ENCODE measurements at places on chromosomes 2 and 18. TPM values are rescaled to one million over a fixed set of nuclear protein-coding genes. Genes with fewer than 3 reads are reported as not detected.

DNA sequence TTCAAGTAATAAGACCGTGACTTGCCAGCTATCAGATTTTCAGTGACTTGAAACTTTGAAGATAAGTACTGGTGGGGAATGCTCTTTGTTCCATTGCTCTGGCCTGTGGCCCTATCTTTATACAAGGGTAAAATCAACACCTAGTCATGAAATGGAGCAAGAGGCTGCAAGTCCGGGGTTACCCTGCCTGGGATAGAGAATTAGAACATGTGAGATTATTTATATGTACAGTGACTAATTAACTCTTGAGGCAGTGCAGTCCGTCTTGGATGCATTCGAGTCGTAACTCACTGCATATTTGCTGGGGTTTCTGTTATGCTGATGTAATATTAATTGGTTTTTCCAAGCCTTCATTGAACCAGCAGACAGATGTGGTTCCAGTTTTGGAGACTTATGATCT, 105.8 kb upstream of the LYPD6 start:
- peaks cover 7% of the 10 kb centered on the region for H3K4me1 ChIP-seq
- H3K27ac ChIP-seq, result no peak overlapping the region
- H3K36me3 ChIP-seq, result no peaks in the 10 kb centered on the region
- no peak overlapping the region for H3K4me3 ChIP-seq
- no peak for DNase-seq

DNA sequence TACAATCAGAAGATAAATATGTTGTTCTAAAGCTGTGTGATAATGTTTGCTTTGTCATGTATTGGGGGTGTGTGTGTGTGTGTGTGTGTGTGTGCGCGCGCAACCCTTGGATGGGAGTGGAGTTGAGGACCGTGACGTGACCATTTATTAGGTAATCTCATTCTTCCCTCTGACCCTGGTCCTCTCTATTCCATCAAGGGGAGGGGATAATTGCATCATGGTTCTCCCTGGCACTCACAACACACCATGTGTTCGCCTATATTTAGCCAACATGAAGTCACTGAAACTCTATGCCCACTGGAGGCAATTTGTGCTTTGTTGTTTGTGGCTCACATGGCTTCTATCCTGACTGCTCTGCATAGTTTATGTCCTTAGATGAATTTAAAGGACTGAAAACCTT, 79.8 kb upstream of the LRPPRC start:
- H3K27ac ChIP-seq, result no peak overlapping the region
- no peaks in the 10 kb centered on the region for H3K4me1 ChIP-seq
- no peaks in the 10 kb centered on the region for H3K27me3 ChIP-seq
- DNase-seq, result no peak
- H3K4me3 ChIP-seq, result no peak overlapping the region
- no peaks in the 10 kb centered on the region for H3K36me3 ChIP-seq

DNA sequence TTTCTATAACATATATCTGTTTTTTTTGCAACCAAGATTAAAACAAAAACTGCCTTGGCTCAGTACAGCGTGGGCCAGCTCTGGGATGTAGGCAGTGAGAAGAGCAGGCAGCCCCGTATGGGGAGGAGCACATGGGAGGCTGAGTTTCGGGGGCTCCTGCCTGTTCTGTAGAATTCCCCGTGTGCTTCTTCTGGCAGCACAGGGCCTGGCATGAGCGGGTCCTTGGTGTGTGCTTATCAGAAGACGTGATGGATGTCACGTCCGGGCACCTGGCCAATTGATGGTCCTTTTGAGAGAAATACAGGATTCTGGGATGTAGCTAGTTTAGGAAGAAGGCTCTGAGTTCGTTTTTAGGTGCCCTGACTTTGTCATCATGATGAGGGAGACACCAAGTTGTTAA, 16.2 kb downstream of the IMPA2 start:
- no peaks in the 10 kb centered on the region for H3K36me3 ChIP-seq
- no peaks in the 10 kb centered on the region for H3K27me3 ChIP-seq
- peaks cover 23% of the 10 kb centered on the region for H3K4me1 ChIP-seq
- peak; percentile 61 for DNase-seq

- H3K27me3 ChIP-seq, result no peaks in the 10 kb centered on the region
- peaks cover 12% of the 10 kb centered on the region for H3K4me1 ChIP-seq
- peaks cover 3% of the 10 kb centered on the region for H3K36me3 ChIP-seq
- no peak overlapping the region for H3K4me3 ChIP-seq
- no peak for DNase-seq
- no peak overlapping the region for H3K27ac ChIP-seq
Observed at GRCh38 chr18:23573626-23574431, 12.5 kb downstream of the NPC1 start.

Gene ELOA2
- polyA plus RNA-seq, result not detected

- no peak overlapping the region for H3K27ac ChIP-seq
- no peak overlapping the region for H3K4me3 ChIP-seq
- H3K27me3 ChIP-seq, result no peaks in the 10 kb centered on the region
Observed at GRCh38 chr2:129798301-129798581, 181.2 kb upstream of the RAB6C start.

DNA sequence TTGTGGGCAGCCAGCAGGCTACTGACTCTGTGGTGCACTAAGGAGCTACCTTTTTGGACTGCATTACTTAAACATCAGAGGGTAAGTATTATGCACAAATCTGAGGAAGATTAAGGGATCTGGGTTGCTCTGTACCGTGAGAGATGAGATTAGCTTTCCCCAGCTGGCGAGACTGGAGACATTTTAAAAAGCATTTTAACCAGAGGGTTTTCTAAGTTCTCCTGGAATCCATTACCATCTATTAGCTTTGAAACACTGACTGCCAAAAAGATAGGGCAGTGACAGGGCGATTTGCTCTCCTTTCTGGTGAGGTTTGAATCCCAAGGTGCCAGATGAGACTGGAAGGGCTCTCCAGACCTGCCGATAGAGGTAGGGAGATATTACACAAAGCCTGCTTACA, 63.2 kb downstream of the LYPD6 start:
- no peaks in the 10 kb centered on the region for H3K36me3 ChIP-seq
- no peak overlapping the region for H3K4me3 ChIP-seq
- no peaks in the 10 kb centered on the region for H3K4me1 ChIP-seq
- H3K27ac ChIP-seq, result no peak overlapping the region
- no peaks in the 10 kb centered on the region for H3K27me3 ChIP-seq

Gene ATOH8
- polyA plus RNA-seq, result 6.6 TPM

GRCh38 chr18:43760010-43760409, 482.7 kb upstream of the SYT4 start:
- no peaks in the 10 kb centered on the region for H3K27me3 ChIP-seq
- no peak overlapping the region for H3K27ac ChIP-seq
- H3K4me3 ChIP-seq, result no peak overlapping the region
- no peak for DNase-seq
- no peaks in the 10 kb centered on the region for H3K36me3 ChIP-seq

GRCh38 chr2:69890881-69891280, 2.9 kb upstream of the SNRNP27 start:
- no peak for DNase-seq
- peaks cover 14% of the 10 kb centered on the region for H3K4me1 ChIP-seq
- H3K27ac ChIP-seq, result no peak overlapping the region
- H3K27me3 ChIP-seq, result no peaks in the 10 kb centered on the region
- H3K4me3 ChIP-seq, result no peak overlapping the region

GRCh38 chr2:52113338-52113737, 1081.4 kb upstream of the NRXN1 start:
- H3K4me3 ChIP-seq, result no peak overlapping the region
- no peak for DNase-seq
- H3K27me3 ChIP-seq, result no peaks in the 10 kb centered on the region
- H3K27ac ChIP-seq, result no peak overlapping the region

- DNase-seq, result no peak
- H3K4me3 ChIP-seq, result no peak overlapping the region
- H3K27ac ChIP-seq, result no peak overlapping the region
- no peaks in the 10 kb centered on the region for H3K36me3 ChIP-seq
- no peaks in the 10 kb centered on the region for H3K4me1 ChIP-seq
Observed at GRCh38 chr2:38202713-38203445, 126.9 kb upstream of the CYP1B1 start.

- H3K27ac ChIP-seq, result peak overlapping the region; percentile 60
- peaks cover 36% of the 10 kb centered on the region for H3K4me1 ChIP-seq
- H3K4me3 ChIP-seq, result peak overlapping the region; percentile 30
- H3K36me3 ChIP-seq, result no peaks in the 10 kb centered on the region
- no peak for DNase-seq
Observed at GRCh38 chr2:33291278-33292013, 185.0 kb upstream of the RASGRP3 start.

- no peaks in the 10 kb centered on the region for H3K27me3 ChIP-seq
- no peak overlapping the region for H3K27ac ChIP-seq
- no peak overlapping the region for H3K4me3 ChIP-seq
- H3K36me3 ChIP-seq, result no peaks in the 10 kb centered on the region
- no peak for DNase-seq
- peaks cover 7% of the 10 kb centered on the region for H3K4me1 ChIP-seq
Observed at GRCh38 chr18:33841221-33841967, 263.4 kb downstream of the ASXL3 start.

- no peaks in the 10 kb centered on the region for H3K27me3 ChIP-seq
- no peak overlapping the region for H3K27ac ChIP-seq
- H3K36me3 ChIP-seq, result no peaks in the 10 kb centered on the region
- H3K4me1 ChIP-seq, result no peaks in the 10 kb centered on the region
- no peak for DNase-seq
Observed at GRCh38 chr2:201108341-201108740, 7.6 kb upstream of the CFLAR start.

DNA sequence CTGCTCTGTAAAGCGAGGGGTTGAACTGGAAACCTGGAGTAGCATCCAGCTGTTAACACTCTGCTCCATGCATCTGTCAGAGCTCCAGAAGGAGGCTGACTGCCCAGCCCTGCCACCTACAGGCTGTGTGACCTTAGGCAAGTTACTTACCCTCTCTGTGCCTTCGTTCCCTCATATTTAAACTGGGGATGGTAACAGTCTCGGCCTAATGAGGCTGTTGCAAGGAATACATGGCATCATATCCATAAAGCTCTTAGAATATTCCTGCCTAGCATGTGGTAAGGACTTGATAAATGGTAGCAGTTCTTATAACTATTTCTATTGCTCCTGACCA, 80.6 kb downstream of the LRRFIP1 start:
- peak overlapping the region; percentile 99 for H3K27ac ChIP-seq
- H3K4me3 ChIP-seq, result peak overlapping the region; percentile 0
- H3K4me1 ChIP-seq, result peaks cover 74% of the 10 kb centered on the region
- no peak for DNase-seq

GRCh38 chr18:42473611-42474010, 518.6 kb downstream of the PIK3C3 start:
- H3K4me1 ChIP-seq, result no peaks in the 10 kb centered on the region
- DNase-seq, result no peak
- no peaks in the 10 kb centered on the region for H3K36me3 ChIP-seq
- H3K4me3 ChIP-seq, result no peak overlapping the region

Gene CXCR1
- 0.07 TPM for polyA plus RNA-seq

Gene IGFBP2
- 30.8 TPM for polyA plus RNA-seq

Gene SERPINB10
- polyA plus RNA-seq, result 0.15 TPM

GRCh38 chr2:10742666-10743065, 21.2 kb downstream of the ATP6V1C2 start:
- no peaks in the 10 kb centered on the region for H3K36me3 ChIP-seq
- no peak overlapping the region for H3K4me3 ChIP-seq
- H3K4me1 ChIP-seq, result no peaks in the 10 kb centered on the region
- no peak for DNase-seq
- no peaks in the 10 kb centered on the region for H3K27me3 ChIP-seq
- no peak overlapping the region for H3K27ac ChIP-seq

DNA sequence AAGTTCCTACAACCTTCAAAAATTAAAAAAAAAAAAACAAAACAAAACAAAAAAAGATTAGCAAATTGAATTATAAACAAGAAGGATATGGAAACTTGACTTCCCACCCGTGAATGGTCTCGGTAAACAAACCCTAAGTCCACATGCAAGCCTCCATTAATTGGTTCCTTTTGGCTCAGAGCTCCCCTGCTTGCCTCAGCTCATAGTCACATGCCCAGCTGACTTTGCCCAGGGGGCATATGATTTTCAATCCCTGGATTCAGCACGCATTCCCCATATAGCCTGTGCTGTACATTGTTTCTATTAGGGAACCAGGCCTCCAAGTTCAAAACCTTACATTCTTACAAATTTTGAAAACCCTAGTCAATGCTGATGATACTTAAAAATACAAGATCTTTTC, 95.0 kb downstream of the PID1 start:
- H3K4me1 ChIP-seq, result no peaks in the 10 kb centered on the region
- no peak for DNase-seq
- H3K27ac ChIP-seq, result no peak overlapping the region
- H3K27me3 ChIP-seq, result no peaks in the 10 kb centered on the region

Gene CCL20
- 61.3 TPM for polyA plus RNA-seq

DNA sequence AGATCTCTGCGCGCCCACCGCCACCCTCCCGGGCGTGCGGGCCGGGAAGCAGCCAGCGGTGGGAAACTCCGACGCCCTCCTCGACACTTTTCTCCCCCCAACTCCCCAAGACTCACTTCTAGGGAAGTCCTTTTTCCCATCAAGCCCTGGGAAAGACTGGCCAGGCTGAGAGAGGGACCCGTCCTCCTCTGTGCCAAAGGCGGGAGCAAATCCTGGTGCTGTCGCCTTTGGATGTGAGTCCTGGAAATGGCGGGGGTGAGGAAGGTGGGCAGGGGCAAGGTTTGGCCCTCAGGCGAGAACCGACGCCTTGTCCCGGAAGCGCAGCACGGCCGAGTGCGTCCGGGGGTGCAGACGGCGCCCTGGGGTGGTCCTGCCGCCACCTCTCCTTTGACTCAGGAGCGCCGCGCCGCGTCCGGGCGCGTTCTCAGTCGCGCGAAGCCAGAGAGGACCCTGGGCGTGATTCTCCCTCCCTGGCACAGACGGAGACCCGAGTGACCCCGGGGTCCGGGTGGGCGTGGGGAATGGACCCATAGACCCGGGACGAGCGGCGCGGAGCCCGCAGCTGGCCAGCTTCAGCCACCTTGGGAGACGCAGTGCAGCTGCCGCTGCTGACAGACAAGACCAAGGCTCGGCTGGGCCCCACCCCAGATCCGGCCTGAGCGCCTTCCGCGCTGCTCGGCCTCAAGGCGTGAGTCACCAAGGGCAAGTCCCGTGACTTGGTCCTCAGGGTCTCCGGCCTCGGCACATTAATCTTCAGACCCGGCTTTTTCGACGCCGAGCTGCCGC, 3.5 kb upstream of the LBX2 start:
- DNase-seq, result peak; percentile 94
- peaks cover 50% of the 10 kb centered on the region for H3K4me1 ChIP-seq
- H3K4me3 ChIP-seq, result peak overlapping the region; percentile 26
- H3K27ac ChIP-seq, result peak overlapping the region; percentile 75
- peaks cover 90% of the 10 kb centered on the region for H3K27me3 ChIP-seq
- H3K36me3 ChIP-seq, result peaks cover 20% of the 10 kb centered on the region

Gene SERPINB12
- not detected for polyA plus RNA-seq

DNA sequence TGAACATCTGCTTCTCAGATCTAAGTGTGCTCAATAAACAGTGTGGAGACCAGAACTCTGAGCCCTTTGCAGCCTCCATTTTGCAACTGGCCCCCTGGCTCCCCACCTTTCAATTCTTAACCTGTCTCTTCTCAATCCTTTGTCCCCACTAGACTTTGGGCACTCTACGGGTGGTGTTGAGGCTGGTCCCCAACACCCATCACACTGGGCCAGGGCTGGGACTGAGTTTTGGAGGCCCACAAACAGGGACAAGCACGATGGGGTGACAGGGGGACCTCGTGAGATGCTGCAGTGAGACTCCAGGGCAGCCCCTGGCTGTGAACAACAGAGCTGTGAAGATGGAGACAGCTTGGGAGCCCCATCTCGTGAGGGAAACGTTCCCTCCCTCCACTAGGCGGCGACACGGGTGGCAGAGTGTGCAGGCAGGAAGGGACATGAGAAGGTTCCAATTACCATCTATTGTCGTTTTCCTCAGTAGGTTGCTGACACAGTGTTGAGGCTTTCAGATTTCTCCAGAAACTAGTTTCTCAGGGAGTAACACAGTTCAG, 1.2 kb downstream of the ANKMY1 start:
- H3K4me1 ChIP-seq, result peaks cover 31% of the 10 kb centered on the region
- H3K27me3 ChIP-seq, result no peaks in the 10 kb centered on the region

Data from sigmoid colon (tissue), 7 donors.